ENCODE measurements at places on chromosomes 11 and 22.

GRCh38 chr11:65295001-65295400, 19.7 kb upstream of the CDC42EP2 start:
- DNase-seq, result no peak

- no peak for DNase-seq
Measured at GRCh38 chr11:42901084-42901483, 410.7 kb upstream of the API5 start.

DNA sequence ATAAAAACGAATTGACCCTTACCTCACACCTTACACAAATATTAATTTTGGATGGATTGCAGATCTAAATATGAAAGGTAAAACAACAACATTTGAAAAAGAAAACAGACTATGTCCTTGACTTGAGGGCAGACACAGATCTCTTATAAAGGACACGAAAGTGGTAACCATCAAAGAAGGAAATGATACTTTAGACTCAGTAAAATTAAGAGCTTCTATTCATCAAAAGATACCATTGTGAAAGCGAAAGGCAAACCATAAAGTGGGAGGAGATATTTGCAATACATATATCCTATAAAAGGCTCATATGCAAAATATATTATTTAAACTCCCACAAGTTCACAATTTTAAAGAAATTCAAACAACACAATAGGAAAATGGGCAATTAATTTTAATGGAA, 5.0 kb downstream of the HEPACAM start:
- no peak for DNase-seq

GRCh38 chr22:39818094-39818493, 75.5 kb downstream of the ENTHD1 start:
- no peak for DNase-seq

DNA sequence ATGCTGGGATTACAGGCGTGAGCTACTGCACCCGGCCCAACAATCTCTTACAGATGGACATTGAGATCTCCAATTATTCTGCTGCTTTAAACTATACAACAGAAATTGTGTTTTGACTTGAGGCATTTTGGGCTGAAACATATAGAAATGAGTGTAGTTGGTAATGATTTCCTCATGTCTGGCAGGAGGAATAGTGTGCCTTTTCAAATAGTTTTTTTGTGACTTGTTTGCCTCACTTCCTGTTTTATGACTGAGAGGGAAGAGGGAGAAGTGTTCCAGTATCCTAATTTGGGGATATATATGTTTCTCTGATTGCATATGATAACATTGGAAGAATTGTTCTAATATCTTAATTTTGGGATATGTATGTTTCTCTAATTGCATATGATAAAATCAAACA, 40.2 kb downstream of the EP300 start:
- DNase-seq, result no peak

GRCh38 chr22:20751185-20751851, 22.6 kb upstream of the SERPIND1 start:
- DNase-seq, result no peak

GRCh38 chr22:33002035-33002434, 56.1 kb downstream of the SYN3 start:
- DNase-seq, result no peak

- no peak for DNase-seq
Measured at GRCh38 chr11:108662700-108663099, 2.2 kb upstream of the DDX10 start.

GRCh38 chr22:27159716-27160295, 502.4 kb downstream of the MIAT start:
- DNase-seq, result no peak

DNA sequence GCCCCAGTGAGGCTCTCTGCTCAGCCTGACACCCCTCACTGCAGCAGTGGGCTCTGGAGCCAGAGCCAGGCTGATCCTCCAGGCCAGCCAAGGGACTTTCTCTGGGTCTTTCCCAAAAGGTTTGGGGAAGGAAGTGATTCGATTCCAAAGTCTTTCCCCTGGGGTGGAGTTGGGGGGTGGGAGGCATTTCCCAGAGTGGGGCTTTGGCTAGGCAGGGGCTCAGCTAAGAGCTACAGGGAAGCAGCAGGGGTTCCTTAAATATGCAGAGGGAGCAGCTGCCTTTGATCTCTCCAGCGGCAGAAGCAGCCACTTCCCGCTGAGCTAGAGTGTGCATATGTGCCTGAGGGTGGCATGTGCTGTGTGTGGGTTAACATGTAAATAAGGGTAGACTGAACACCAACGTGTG, 192.9 kb downstream of the INSC start:
- no peak for DNase-seq

- no peak for DNase-seq
Measured at GRCh38 chr11:48014917-48015316, 34.6 kb downstream of the PTPRJ start.

GRCh38 chr22:39135092-39135896, 17.2 kb downstream of the CBX7 start:
- DNase-seq, result peak; percentile 73

GRCh38 chr22:35605369-35605680, 11.8 kb downstream of the MB start:
- DNase-seq, result no peak

- no peak for DNase-seq
Measured at GRCh38 chr11:121207485-121208115, 85.0 kb upstream of the SC5D start.

GRCh38 chr11:9765320-9766101, 101.6 kb downstream of the SWAP70 start:
- DNase-seq, result no peak

DNA sequence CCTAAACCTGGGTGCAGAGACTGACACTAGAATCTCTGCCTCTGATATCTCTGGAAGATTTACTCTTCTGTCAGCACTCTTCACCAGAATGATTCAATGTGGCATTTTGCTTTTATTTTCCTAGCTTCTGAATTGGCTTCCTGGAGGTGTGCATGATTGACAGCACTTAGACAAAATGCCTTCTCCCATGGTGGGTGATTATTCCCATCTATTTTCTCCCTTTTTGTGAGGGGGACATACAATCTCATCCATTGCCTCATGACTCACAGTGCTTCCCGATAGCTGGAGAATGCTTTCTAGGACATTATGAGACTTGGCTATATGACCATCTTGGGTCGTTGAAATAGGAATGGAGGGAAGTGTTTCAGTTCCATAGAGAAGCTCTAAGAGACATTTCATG, 4.0 kb upstream of the TRIM68 start:
- no peak for DNase-seq

DNA sequence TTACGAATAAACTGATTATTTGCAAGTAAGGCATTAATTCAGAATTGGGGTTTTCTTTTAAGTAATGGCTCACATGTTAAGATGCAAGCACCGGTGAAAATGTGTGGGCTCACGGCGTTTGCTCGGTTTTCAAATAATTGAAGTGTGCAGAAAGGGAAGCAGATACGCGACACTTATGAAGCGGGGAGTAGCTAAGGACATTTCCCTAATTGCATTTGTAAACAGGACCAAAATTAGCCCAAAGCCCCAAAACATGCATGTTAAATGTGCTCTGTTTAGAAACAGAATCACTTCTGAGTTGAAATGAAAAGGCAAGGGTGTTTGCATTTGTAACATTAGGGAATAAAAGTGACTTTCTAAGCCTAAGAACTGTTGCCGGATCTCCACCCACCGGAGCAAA, 61.3 kb downstream of the ELFN2 start:
- DNase-seq, result no peak

- DNase-seq, result no peak
Measured at GRCh38 chr11:116590844-116591570, 181.8 kb downstream of the BUD13 start.

- DNase-seq, result no peak
Measured at GRCh38 chr11:61119055-61119454, 16.8 kb downstream of the CD5 start.

- DNase-seq, result no peak
Measured at GRCh38 chr11:87290304-87290922, 252.7 kb downstream of the TMEM135 start.

GRCh38 chr11:44936951-44937543, 13.6 kb downstream of the TP53I11 start:
- no peak for DNase-seq

GRCh38 chr11:114605370-114605769, 9.8 kb upstream of the NXPE4 start:
- no peak for DNase-seq

DNA sequence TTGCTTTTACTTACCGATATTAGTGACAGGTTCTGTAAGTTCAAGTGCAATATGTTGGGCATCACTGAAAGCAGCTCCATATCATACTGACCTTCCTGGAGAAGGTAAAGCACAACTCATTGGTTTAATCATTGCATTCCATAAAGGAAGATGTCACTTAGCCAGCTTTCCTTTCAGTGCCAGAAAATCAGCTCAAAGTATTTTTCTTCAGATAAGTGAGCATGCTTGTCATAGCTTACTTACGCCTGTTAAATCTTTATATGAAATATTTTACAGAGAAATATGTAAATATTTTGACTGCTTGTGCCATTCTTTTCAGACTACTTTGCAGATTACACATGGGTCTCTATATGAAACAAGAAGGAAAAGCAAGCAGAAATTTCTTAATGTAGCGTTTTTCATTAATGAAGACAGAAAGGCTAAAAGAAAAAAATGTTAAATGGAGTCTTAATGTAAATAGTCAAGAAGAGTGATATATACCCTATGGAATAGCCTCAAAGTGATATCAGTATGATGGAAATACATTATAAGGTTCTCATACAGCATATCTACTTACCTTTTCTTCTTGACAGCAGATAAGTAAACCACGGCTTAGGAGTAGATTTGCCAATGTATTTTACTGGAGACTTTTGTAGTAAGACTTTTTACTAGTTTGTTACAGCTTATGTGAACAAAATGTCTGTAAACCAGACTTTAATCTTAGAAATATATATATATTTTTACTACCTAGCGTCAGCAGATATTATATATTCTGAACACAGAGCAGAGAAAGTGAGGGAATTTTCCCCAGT, 649.7 kb downstream of the METTL15 start:
- DNase-seq, result no peak

DNA sequence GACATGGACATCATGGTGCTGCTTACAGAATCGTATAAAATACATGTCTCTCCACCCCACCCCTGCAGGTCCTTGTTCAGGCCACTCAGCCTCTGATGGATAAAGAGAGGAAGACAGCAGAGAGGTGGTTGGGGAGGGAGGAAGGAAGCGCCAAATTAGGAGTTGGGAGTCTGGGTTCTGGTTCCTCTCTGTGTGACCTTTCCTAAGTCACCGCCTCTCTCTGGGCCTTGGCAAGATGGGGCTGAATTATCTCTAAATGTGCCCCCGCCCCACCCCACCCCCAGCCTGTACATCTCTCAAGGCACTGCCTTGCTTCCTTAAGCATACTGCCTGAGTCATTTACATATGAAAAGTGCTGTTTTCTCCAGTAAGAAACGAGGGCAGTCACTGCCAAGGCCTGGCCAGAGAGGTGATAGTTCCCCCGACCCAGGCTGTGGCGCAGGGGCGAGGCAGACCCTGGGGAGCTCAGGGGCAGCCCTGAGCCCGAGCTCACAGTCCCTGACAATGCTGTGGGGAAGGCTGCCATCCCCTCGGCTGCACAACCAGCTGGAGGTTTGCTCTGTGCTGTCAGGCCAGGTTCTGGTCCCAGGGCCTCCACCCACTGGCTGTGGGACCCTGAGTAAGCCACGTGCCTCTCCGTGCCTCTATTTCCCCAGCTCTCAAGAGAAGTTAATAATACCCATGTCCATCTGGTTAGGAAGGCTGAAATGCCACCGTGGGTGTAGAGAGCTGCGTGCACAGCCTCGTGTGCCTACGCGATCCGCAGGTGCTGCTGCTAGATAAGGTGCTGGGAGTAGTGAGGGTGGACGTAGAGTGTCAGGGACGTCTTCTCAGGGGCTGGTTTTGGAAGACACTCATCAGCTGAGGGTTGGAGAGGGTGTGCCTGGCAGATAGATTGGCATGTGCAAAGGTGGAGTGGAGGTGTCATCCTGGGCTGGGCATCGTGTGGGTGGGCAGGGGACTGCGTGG, 55.3 kb downstream of the CACNA1I start:
- no peak for DNase-seq

GRCh38 chr22:24938741-24939341, 7.7 kb downstream of the LHFPL7 start:
- DNase-seq, result peak; percentile 61

DNA sequence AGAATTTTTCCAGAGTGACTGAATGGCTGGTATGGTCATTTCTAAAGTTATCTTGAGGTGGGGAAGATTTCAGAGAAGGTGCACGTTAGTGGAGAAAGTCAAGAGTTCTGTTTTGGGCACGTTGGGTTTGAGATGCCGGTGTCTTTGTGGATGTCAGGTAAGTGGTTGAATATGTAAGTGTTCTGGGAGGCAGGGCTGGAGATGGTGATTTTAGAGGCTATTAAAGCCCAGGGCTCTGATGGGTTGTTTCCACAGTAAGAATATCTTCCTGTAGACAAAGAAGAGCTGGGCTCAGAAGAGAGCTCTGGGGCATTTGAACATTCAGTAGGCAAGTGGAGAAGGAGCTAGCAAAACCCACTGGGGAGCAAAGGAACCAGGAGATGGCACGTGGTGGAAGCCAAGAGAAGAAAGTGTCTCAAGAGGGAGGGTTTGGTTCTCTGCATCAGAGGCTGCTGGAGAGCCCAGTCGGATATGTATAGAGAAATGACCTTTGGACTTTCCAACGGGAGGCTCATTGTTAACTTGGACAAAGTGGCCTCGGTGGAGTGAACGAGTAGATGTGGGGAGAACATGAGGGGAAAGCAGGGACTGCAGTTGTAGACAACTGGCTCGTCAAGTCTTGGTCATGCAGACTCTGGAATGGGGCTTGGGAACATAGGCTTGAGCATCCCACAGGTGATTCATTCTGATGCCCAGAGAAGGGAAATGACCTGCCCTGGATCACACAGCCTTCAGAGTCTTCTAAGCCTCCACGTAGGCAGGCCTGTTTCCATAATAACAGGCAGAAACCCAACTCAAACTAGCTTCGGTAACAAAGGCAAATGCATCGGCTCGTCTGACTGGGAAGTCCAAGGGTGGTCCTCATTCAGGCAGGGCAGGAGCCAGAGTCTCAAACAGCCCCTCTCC, 98.4 kb upstream of the PARVA start:
- peak; percentile 42 for DNase-seq
